Fibroblast of skin of abdomen (primary cell): ENCODE measurements at places on chromosomes 2 and 18.

GRCh38 chr2:233671290-233672161, at the start of gene UGT1A9:
Gene UGT1A9, plus strand, starts transcription at chr2:233671898. Its CDS starts 37 bp downstream, at chr2:233671935.
- no peak for DNase-seq

- DNase-seq: no peak
Measured at GRCh38 chr2:68309426-68309825, 10.3 kb downstream of the CNRIP1 start.

GRCh38 chr2:61575447-61575859, 37.3 kb upstream of the XPO1 start:
- no peak for DNase-seq

DNA sequence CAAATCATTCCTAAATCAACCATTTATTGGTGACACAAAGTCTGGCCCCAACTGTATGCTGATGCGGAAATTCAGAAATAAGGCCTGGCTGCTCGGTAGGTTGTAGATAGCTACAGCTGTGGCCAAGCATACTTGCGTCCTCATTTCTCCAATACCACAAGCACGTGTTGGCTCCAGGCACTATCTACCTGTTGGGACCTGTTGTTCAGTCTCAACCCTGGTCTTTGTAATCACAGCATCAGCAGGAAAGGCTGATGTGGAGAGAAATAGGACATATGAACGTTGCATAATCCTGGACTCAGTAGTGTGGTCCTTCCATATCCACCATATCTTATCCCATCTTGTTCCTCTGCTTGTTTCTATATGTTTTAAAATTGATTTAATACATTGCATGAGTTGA, 212.6 kb downstream of the PMAIP1 start:
- DNase-seq: no peak

DNA sequence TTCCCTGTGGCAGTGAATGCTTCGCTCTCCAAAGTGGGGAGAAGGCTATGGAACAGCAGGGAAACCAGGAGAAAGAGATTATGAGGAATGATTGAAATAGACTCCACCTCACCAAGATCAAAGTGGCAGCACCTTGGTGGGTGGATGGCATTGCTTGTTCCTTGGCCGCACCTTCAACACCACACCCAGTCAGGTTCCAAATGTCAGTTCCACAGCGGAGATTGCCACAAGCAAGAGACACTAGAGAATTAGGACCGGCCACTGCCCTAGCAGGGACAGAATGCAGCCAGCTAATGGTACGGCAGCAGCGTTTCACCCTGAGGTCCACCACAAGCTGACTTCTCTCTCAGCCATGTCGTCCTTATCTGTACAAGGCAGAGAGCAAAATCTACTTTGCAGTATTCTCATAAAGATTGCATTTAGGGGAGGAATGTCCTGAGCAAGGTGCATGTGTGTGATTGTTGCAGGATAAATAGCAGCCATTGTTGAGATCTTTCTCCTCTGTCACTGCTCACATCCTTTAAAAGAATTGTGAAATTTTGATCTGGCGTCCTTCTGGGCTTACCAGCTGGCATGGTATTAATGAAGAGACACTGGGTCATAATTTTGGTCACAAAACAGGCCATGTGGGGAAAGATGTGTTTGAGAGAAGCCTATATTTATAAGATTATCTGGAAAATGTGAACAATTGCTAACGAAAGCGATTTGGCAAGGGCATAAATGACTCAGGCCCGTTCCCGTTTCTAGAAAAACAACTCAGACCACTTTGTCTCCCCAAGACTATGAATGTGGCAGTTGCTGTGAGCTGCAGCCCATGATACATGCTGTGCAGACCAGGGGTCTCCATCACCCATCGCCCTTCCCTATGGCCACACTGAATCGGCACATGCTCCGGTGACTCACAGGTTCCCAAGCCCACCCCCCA, 228.6 kb upstream of the ID2 start:
- DNase-seq: no peak

- no peak for DNase-seq
Measured at GRCh38 chr2:125710561-125710960, 945.4 kb upstream of the GYPC start.
